ENCODE measurements at places on chromosomes 12 and 14.

DNA sequence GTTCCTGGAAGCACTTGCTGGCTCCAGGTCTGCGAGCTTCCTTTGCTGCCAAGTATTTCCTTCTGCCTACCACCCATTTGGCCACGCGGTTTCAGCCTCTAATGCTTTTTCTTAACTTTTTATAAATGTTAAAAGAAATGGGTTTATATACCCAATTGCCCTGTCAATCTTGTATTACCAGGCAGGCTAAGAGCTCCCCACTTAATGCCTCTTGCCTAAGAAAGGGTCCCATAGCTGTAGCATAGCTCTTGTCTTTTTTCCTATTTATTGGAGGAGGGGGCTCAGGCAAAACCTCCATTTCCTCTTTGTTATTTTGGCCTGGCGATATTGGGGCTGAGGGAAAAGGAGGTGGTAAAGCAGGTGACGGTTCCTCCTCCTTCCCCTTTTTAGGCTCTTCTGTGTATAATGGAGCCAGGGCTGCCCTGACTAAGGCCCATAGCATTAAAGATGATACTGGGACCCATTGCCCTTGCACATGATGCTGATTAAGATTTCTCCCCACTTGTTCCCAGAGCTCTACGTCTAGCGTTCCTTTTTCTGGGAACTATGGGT lies 21.6 kb upstream of the BLTP3B start:
- no peak for DNase-seq

DNA sequence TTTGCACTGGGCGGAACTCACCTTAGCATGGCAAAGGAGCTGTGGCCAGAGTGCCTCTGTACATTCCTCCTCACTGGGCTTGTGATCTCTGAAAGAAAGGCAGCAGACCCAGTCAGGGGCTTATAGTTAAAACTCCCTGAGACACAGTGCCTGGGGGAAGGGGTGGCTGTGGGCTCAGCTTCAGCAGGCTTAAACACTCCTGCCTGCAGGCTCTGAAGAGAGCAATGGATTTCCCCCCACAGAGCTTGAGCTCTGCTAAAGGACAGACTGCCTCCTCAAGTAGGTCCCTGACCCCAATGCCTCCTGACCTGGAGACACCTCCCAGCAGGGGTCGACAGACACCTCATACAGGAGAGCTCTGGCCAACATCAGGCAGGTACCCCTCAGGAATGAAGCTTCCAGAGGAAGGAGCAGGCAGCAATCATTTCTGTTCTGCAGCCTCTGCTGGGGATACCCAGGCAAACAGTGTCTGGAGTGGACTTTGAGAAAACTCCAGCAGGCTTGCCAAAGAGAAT lies 327.5 kb upstream of the SLC16A7 start:
- DNase-seq: no peak

- no peak for DNase-seq
Observed at GRCh38 chr14:71141701-71142374, 234.6 kb downstream of the PCNX1 start.

- DNase-seq: no peak
Observed at GRCh38 chr14:96494331-96494730, 7.9 kb upstream of the PAPOLA start.

- DNase-seq: no peak
Observed at GRCh38 chr14:92190768-92191167, 69.0 kb downstream of the CPSF2 start.

DNA sequence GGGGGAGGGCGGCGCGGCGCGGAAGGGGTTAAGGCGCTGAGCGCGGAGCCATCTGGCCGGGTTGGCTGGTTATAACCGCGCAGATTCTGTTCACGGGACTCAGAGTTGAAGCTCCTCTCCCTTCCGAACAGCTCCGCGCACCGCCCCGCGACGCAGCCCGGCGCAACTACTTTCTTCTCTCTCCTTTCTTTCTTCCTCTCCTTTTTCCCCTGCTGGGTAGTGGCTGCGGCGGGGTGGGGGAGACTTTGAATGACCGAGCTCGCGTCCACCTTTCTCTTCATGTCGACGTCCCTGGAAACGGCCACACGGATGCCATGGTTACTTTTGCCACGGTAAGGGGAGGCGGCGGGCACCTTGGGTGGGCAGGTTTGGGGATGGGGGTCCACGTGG lies at the start of gene NTF3:
Gene NTF3, plus strand, starts transcription at position 98 of the 390 bp plus-strand sequence. Its CDS starts 217 bp downstream, at position 315.
- DNase-seq: peak; percentile 31

DNA sequence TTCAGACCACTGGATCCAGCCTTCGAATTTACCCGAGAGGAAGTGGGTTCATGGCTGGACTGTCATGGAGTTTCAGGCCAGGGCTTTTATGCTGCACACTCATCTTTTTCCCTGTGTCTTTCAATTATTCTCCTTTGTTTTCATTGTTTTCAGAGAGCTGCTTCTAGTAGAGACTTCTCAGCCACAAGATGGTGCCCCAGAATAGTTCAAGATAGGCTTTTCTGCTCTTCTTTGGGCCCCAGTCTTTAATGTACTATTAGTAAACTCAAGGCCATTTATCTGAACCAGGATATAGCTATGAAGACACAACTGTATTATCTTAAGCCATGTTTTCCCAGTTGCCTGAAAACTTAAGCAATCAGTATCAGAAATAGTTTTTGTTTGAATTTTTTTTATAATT lies 30.4 kb upstream of the PSMA6 start:
- no peak for DNase-seq

GRCh38 chr12:25929142-25929541 lies 29.3 kb upstream of the RASSF8 start:
- no peak for DNase-seq

DNA sequence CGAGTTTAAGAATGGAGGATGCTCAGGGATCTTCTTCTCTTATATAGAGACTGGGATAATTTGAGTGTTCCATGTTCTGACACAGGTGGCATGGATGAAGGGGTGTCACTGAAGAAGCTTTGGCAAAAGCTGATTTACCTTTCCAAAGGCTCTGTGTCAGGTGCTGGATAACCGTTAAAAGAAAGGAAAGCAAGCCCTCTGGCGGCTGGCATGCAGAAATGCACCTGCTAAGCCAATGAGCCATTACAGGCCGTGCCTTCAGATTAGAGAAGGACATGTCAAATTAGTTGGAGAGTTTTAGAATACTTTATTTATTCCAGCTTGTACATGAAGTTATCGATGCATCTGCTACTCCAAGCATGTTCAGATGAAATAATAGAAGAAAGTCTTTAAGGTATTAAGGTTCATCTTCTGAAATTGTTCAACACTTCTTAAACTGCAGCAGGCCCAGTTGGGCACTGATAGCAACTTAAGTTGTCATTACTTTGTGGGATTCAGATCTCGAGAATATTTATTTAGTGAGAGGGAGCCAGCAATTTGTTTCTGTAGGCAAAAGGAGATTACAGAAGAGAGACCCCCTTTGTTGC lies 678.2 kb downstream of the NRXN3 start:
- peak; percentile 38 for DNase-seq

- DNase-seq: no peak
Observed at GRCh38 chr12:20189767-20190166, 178.6 kb upstream of the PDE3A start.

GRCh38 chr12:47731723-47732122 lies 6.4 kb upstream of the ENDOU start:
- DNase-seq: no peak

GRCh38 chr14:56524971-56525677 lies 54.5 kb upstream of the TMEM260 start:
- no peak for DNase-seq

DNA sequence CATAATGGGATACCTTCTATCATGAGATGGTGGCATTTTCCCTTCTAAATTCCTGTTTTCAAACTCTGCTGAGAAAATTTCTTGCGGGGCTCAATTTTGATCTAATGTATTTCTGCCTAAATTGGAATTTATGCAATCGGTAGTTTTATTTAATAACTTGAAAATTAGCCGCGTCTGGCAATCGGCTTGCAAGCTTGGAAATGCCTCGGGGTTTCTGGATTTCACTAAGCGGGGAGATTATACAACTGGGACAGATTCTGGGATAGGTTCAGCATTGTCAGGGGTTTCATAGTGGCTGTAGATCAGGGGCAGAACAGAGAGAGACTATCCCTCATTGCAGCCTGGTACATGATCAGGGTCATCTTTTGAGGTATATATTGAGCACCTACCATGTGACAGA lies 8.6 kb downstream of the CCDC60 start:
- DNase-seq: no peak

DNA sequence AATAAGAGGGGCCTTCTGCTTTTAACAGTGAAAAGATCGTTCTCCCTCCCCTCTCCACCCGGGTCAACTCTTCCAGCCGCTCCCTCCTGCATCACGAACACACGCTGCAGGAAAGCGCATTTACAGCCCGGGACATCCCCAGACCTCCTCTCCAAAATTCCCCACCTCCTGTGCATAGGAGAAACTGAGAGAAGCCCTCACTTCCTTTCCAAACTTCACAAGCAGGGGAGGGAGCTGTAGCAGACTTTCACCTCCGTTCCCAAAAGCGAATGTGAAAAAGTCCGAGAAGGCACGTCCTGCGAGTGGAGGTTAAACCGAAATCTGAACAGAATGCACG lies 513 bp downstream of the BCAT1 start:
- peak; percentile 50 for DNase-seq

- DNase-seq: no peak
Observed at GRCh38 chr14:31096255-31096654, 70.1 kb upstream of the STRN3 start.
